ENCODE measurements at places on chromosomes 6 and 20.

GRCh38 chr20:41927655-41928054, 309.5 kb upstream of the CHD6 start:
- DNase-seq: no peak

DNA sequence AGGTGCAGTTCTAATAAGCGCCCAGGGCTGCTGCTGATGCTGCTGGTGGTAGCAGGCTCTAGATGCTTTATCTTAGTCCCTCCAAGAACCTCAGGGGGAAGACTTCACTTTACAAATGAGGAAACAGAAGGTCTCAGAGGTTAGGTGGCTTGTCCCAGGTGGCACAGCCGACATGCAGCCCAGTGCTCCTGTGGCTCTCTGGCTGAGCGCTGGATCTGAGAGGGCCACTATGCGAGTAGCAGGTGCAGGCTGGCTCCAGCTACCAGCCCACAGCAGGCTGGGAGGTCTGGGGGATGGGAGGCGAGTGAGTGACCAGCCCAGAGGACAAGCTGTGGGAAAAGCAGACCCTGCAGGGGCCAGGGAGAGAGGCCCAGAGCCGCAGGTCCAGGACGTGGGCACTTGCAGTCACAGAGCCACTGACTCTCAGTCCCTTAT, 90.9 kb downstream of the PRND start:
- no peak for DNase-seq

- peak; percentile 86 for DNase-seq
Observed at GRCh38 chr6:43723737-43724295, 36.2 kb upstream of the MRPS18A start.

GRCh38 chr6:130708338-130708737, 118.9 kb upstream of the SMLR1 start:
- DNase-seq: no peak

GRCh38 chr20:59019217-59019616, at the start of gene TUBB1:
Gene TUBB1, plus strand, starts transcription at chr20:59019429. Its CDS starts 94 bp downstream, at chr20:59019523.
- DNase-seq: no peak

- no peak for DNase-seq
Observed at GRCh38 chr20:58482416-58482815, 32.8 kb downstream of the APCDD1L start.

DNA sequence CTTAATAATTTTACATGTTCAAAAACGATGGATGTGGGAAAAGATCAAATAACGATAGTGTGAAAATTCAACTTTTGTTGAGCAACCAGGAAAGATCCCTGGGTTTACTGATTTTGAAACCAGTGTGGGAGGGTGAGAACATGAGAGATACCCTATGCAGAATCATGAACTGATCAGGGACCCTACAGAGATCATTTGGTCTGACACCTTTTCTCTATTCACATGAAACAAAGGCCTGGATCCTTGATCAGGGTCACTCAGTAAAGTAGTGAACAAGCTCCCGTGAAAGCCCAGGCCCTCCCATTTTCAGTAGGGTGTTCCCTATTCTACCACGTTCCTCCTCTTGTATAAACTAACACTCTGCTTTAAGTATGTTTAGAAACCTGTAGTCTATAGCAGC, 60.5 kb upstream of the DUSP22 start:
- no peak for DNase-seq

GRCh38 chr6:82862543-82862942, 203.1 kb downstream of the UBE3D start:
- DNase-seq: no peak

GRCh38 chr6:147205690-147206600, 1.7 kb downstream of the STXBP5 start:
- DNase-seq: peak; percentile 4

GRCh38 chr6:106440546-106440945, 80.0 kb downstream of the CRYBG1 start:
- DNase-seq: no peak

DNA sequence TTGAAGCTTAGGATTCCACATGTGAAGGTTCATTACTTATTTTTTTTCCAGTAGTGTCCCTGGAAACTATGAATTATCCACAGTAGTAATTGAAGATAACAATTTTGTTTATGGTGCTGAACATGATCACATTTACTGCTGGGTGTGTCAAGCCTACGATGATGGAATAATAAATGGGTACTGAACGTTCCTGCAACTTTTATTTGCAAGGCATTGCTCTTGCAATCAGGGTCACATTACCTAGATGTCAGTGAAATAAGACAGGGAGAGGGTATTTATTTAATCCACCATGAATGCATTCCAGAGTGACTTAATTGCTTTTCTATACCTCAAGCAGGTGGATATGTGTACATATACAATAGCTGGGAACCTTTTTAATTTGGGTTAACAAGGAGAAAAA, 27.0 kb upstream of the MLIP start:
- peak; percentile 36 for DNase-seq

- no peak for DNase-seq
Observed at GRCh38 chr6:811191-811590, 118.3 kb upstream of the EXOC2 start.

GRCh38 chr6:8131265-8131897, 29.0 kb upstream of the EEF1E1 start:
- peak; percentile 11 for DNase-seq

GRCh38 chr20:3199976-3200755, 4.3 kb downstream of the DDRGK1 start:
- DNase-seq: no peak

- DNase-seq: no peak
Observed at GRCh38 chr6:3290149-3290930, 31.6 kb downstream of the PSMG4 start.

- no peak for DNase-seq
Observed at GRCh38 chr20:34337982-34338726, 24.9 kb upstream of the ITCH start.

GRCh38 chr20:6744180-6744579, 23.3 kb upstream of the BMP2 start:
- DNase-seq: no peak

GRCh38 chr6:71287926-71288227, 734 bp upstream of the OGFRL1 start:
- DNase-seq: no peak

DNA sequence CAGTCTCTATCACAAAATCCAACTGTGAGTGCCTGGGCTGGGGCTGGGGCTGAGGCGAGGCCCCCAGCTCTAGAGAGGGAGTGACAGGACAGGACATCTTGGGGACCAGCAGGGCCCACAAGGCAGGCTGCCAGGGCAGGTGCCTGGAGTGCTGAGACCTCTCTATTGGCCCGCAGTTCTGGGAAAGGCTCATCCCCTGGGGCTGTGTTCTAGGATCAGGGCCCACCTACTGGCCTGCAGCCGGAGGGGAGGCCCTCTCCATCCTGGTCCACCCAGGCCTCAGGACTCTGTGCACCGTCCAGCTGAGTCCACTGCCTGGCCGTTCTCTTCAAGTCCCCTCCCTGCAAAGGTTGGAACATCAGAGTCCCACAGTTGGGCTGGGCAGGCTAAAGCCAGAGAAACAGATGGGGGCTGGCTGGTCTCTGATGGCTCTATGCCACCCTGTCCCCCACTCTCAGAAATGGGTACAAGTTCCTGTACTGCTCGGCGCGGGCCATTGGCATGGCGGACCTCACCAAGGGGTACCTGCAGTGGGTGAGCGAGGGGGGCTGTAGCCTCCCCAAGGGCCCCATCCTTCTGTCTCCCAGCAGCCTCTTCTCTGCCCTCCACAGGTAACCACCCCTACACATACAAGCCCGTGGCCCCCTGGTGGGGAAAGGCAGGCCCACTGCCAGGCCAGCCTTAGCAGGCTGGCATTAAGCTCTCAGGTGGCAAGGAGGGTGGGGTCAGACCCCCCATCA, 9.0 kb downstream of the EMILIN3 start:
- no peak for DNase-seq

- DNase-seq: no peak
Observed at GRCh38 chr6:11196511-11197174, 35.8 kb downstream of the NEDD9 start.

GRCh38 chr6:112502351-112503090, 155.4 kb downstream of the RFPL4B start:
- DNase-seq: no peak

- DNase-seq: no peak
Observed at GRCh38 chr20:56945901-56946300, 316.8 kb downstream of the TFAP2C start.

DNA sequence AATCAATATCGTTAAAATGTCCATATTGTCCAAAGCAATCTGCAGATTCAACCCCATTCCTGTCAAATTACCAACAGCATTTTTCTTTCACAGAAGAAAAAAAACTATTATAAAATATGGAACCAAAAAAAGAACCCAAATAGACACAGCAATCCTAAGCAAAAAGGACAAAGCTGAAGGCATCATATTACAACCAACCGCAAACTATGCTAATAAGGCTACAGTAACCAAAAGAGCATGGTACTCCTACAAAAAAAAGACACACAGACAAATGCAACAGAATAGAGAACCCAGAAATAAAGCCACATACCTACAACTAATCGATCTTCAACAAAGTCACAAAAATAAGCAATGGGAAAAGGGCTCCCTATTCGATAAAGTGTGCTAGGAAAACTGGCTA, 49.2 kb downstream of the RNGTT start:
- DNase-seq: no peak

DNA sequence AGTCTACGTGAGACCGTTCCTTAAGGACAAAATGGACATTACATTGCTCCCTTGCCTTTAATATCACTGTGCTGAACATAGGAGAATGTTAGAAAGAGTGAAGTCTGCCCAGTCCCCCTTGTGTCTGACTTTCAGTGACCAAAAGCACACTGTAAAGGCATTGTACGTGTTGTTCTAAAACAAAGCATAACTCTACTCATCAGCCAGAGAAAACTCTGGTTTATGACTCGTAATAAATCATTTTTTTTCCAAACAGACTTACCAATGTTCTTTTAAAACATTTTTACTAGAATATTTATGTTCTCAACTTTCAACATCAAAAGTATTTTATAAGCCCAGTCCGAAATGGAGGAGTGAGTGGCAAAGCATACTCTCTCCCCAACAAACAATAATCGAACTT, 262.5 kb downstream of the GJA1 start:
- no peak for DNase-seq

GRCh38 chr20:3839328-3839727, 7.3 kb upstream of the MAVS start:
- DNase-seq: no peak

DNA sequence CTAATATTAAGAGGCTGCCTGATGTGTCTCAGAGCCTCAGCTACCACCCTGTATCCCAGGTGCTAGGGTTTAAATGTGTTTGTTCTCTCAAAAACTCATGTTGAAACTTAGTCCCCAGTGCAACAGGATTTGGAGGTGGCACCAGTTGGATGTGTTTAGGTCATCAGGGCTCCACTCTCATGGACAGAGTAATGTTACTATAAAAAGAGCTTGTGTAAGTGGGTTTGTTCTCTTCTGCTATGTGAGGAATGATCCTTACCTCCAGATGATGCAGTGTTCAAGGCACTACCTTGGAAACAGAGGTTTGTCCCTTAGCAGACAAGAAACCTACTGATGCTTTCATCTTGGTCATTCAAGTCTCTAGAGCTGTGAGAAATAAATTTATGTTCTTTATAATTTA, 164.9 kb upstream of the EPHA7 start:
- no peak for DNase-seq

- DNase-seq: no peak
Observed at GRCh38 chr6:13013681-13014503, 297.3 kb downstream of the PHACTR1 start.

DNA sequence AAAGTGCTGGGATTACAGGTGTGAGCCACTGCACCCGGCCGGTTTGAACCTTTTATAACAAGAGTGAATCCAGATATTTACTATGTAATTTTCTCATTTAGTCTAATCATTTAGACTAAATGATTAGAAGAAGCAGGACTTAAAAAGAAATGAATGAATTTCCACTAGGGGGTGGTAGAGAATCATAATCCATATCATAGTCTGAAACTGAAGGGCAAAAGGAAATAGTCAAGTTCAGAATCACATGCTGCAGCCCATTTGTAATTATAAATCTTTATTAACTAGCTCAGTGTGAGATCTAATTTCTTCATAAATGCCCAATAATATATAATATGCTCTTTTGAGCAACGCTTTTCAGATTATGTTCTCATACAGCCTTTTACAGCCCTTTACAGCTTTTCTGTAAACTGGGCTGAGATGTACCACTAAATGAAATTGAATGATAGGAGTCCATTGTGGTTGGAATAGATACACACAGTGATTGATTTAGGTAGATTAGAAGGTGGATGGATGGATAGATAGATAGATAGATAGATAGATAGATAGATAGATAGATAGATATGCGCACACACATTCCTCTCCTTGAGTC, 31.8 kb downstream of the PSMB9 start:
- DNase-seq: peak; percentile 79

DNA sequence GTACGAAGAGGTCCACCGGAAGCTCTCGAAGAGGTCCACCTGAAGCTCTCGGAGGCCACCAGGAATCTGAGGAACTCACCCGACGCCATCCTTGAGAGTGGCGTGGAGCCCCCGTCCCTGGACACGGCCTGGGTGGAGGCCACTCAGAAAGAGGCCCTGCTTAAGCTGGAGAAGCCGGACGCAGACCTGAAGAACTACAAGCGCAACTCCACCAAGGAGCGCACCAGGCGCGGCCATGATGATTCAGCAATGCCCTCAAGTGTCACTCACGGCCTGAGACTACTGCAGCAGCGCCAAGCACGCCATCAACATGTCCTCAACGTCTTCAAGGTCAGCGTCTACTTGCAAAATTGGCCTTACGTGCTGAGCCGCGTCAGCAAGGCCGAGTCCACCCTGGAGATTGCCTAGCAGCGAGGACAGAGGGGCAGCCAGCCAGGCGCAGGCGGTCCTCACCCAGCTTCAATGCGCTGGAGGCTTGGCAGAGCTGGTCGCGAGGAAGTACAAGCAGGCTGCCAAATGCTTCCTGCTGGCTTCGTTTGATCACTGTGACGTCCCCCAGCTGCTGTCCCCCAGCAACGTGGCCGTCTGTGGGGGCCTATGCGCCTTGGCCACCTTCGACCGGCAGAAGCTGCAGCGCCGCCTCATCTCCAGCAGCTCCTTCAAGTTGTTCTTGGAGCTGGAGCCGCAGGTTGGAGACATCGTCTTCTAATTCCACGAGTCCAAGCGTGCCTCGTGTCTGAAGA, 7.7 kb upstream of the GJA10 start:
- no peak for DNase-seq

- DNase-seq: no peak
Observed at GRCh38 chr6:108293527-108294296, 1.1 kb upstream of the AFG1L start.

DNA sequence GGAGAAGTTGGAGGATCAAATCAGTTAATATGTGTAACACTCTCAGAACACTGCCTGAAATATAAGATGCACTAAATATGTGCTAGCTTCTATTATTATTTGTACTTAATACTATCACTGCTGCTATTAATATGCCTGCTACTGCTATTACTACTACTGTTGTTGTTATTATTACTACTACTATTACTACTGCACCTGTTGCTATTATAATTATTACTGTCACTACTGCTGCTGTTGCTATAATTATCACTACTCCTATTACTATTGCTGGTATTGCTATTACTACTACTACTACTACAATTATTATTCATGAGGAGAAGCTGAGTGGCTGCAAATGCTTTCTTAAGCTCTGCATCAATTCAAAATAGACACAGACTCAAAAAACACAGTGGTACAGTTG, 16.7 kb upstream of the SSTR4 start:
- DNase-seq: no peak

Measured in NCI-H510A treated with DMSO at 0.1 percent for 48 hours (cell line).